ENCODE measurements at places on chromosomes 13 and 19. TPM values are rescaled to one million over a fixed set of nuclear protein-coding genes. Genes with fewer than 3 reads are reported as not detected.

- no peak for DNase-seq
Observed at GRCh38 chr13:30985637-30986205, 53.3 kb downstream of the TEX26 start.

- no peak for DNase-seq
Observed at GRCh38 chr13:113609616-113610015, 25.1 kb downstream of the TFDP1 start.

DNA sequence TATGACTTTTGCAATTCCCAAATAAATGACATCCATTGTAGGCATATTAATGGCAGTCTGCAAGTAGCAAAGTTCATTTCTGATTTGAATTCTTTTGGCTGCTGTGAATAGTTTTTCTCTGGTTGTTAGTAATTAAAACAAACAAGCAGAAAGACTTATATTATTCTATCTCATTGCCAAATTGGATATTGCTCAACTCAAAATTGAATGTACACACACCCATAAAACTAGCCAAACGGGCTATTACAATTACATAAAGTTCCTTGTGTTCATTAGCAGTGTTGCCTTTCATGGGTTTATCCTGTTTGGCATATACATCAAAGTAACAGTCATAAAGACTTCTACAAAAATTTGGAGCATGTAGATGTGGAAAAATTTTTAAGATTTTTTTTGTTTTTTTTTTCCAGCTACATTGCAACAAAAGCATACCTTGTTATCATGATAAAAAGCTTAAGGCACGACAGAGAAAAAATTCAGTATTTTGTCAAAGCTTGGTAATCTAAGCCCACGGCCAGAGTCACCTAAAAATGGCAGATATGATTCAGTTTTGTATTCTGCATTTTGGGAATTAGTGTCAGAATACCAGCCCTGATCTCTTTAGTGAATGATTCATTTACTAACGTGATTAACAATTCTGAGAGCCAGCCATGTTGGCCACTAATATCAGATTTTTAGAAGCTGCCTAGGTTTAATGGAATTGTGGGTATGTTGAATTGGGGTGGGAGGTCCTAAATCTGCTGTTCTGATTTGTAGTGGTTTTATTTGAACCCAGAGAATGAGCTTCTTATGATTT is 108.4 kb downstream of the KLF5 start:
- DNase-seq, result no peak

DNA sequence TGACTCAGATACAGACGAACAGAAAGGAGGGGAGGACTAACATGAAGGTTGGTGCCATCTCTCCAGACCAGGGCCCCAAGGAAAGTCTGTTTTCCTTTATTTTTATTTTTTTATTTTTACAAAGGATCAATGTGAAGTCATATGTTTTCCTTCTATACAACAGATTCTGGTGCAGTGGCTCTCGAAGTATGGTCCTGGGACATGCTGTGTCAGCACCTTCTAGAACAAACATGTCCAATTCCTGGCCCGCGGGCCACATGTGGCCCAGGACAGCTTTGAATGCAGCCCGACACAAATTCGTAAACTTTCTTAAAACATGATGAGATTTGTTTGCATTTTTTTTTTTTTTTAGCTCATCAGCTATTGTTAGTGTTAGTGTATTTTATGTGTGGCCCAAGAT is 174.7 kb downstream of the FLT1 start:
- DNase-seq, result no peak

DNA sequence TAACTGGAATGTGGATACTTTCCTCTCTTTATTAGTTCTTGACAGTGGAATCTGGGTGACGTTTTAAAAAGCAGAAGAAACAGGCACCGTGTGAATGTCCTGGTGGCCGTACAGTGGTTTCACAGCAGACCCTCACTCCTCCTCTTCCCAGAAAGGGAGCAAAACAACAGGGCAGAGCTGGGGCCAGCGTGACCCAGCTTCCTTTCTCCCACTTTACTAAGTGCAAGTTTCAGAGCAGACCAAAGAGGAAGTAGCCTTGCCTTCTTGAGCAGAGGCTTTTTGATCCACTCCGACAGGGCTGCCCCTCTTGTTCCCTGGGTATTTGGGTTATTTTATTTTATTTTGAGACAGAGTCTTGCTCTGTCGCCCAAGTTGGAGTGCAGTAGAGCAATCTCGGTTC is 19.6 kb upstream of the C19orf33 start:
- DNase-seq, result no peak

DNA sequence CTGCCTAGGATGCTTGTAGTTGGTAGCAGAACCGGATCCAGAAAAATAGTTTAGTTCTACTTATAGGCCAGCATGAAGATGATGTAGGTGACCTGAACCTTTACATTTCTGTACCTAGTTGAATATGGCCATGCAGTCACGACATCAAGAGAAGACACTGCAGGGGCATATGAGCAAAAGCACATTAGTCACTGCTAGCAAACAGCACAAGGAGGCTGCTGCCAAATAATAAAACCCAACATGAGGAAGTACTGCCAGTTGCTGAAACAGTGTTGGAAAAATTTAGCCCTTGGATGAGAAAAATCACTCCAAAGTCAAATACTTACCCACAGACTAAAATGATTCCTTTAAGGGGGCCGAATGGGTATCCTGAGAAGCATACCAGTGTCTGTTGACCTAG is 20.8 kb downstream of the ERICH6B start:
- DNase-seq, result no peak

- DNase-seq, result no peak
Observed at GRCh38 chr13:38624822-38625221, 62.1 kb upstream of the FREM2 start.

- DNase-seq, result no peak
Observed at GRCh38 chr13:112130418-112130817, 63.5 kb downstream of the SOX1 start.

- no peak for DNase-seq
Observed at GRCh38 chr19:29260477-29261317, 47.7 kb upstream of the UQCRFS1 start.

- DNase-seq, result peak; percentile 24
Observed at GRCh38 chr19:52010674-52011073, 2.7 kb upstream of the ZNF615 start.

GRCh38 chr13:49627831-49628652 is at the start of gene ARL11:
Gene ARL11, plus strand, starts transcription at chr13:49628507. Its CDS starts 1,941 bp downstream, at chr13:49630448.
- DNase-seq, result no peak

- no peak for DNase-seq
Observed at GRCh38 chr13:44837250-44837649, 152.0 kb downstream of the NUFIP1 start.

DNA sequence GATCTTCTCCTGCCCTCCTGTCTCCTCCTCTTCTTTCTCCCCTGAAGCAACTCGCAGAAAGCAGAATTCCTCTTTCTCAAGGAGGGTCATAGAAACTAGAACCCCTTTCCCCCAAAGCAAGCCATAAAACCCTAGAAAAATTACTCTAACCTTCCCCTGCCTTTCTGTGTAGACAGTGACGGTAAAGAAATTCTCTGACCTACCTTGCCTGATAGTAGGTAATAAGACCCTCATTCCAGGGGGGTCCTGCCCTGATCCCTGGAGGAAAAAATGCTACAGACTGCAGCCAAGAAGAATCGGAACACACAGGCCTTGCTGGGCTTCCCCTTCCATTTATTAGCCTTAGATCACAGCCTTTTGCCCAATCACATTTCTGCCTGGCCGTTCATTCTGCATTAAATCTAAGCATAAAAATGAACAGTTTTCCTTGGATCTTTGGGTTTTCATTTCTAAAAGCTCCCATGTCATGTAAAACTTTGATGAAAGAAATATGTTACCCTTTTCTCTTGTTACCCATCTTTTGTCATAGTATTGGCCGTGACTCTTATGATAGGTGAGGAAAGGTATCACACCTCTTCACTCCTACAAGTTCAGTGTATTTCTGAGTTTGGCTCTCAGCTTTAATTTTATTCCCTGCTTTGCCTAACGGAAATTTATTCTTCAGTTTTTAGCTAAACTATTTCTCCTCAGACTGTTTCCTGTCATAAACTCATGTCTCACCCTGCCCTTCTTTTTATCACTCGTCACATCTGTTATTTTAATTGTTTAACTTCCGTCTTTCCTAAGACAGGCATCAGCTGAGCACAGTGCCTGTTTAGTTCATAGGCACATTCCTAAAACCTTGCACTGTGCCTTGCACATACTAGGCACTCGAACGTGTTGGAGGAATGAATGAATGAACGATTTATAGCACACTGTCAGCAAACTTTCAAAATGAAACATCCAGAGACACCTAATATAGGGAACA is 20.4 kb upstream of the CPB2 start:
- DNase-seq, result no peak

DNA sequence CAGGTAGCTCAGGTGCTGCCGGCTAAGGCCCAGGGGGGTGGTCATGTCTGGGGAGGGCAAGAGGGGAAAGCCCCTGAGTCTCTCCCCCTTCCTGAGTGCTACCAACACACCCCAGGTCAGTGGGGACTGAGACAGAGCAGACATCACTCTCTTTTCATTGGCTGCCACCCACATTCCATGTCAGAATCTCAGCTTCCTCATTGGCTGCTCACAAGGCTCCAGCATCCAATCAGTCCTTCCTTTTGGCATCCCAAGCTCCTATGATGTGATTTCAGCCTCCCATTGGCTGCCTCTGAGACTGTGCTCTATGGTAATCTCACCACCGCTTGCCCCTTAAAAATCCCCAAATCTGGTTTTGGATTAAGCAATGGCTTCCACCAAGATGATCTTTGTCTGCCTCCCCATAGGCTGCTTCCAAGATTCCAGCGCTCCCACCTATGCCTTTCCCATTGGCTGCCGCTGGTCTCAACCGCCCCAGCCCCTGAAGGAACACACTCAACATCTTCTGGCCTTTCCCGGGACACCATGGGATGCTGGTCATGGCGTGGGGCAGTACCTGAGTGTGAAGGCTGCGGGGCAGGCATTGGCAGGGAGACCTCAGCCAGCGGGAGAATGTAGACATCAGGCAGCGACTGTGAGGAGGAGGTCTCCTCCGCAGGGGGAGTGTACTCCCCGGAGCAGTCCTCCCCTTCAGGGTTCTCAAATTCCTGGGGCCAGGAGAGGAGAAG is 2.0 kb downstream of the LMTK3 start:
- no peak for DNase-seq

DNA sequence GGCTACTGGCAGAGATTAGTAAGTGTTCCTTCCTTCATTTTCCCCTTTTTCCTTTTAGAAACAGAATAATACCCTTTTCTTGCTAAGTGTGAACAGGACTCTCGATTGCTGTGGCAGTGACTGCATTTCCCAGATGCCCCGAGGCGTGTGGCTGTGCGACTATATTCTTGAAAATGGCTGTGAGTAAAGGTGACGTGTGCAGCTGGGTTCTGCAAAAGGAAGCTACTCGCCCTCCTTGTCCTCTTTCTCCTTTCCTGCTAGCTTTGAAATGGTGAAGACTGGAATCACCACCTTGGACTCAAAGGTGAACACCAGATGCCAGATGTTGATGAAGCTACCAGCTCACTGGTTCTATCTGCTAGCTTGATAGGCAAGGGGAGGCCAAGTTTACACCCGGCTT is 121.4 kb downstream of the MIPEP start:
- DNase-seq, result no peak

- no peak for DNase-seq
Observed at GRCh38 chr19:56612737-56613136, 17.6 kb downstream of the ZNF71 start.

- DNase-seq, result no peak
Observed at GRCh38 chr13:99935772-99936171, 35.8 kb downstream of the ZIC5 start.

GRCh38 chr13:23202383-23202782 is 21.6 kb downstream of the SGCG start:
- no peak for DNase-seq

GRCh38 chr19:28793391-28794168 is 419.4 kb downstream of the UQCRFS1 start:
- no peak for DNase-seq

DNA sequence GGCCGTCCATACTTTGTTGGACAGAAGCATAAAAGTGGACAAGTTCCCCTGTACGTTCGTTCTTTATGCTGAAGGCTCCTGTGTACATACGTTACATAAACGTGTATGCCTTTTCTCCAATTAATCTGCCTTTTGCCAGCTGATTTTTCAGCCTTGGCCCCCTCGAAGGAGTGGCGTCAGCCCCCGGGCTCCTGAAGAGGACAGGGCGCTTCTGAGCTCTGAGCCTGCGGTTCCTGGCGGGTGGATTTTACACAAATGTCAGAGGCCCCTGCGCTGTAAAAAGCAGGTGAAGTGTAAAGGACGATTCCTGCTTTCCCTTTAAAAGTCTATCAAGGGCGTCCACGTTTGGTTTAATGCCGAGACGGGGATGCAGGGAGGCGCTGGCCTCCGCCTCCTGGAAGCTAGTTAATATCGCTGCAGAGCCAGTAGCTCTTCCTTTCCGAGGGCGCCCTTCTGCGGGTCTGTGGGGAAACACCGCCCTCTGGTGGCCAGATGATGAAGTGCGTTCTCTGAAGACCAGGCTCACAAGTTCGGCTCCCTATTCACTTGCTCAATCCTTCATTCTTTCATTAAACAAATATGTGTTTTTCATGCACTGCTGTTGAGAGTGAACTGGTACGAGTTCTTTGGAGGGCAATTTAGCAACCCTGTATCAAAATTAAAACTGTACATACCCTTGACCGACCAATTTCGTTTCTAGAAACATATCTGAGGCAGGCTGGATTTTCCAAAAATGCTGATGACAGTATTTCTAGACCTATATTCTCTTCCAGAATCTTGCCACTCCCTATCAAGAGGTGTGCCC is 62.0 kb downstream of the GPR12 start:
- DNase-seq, result no peak

DNA sequence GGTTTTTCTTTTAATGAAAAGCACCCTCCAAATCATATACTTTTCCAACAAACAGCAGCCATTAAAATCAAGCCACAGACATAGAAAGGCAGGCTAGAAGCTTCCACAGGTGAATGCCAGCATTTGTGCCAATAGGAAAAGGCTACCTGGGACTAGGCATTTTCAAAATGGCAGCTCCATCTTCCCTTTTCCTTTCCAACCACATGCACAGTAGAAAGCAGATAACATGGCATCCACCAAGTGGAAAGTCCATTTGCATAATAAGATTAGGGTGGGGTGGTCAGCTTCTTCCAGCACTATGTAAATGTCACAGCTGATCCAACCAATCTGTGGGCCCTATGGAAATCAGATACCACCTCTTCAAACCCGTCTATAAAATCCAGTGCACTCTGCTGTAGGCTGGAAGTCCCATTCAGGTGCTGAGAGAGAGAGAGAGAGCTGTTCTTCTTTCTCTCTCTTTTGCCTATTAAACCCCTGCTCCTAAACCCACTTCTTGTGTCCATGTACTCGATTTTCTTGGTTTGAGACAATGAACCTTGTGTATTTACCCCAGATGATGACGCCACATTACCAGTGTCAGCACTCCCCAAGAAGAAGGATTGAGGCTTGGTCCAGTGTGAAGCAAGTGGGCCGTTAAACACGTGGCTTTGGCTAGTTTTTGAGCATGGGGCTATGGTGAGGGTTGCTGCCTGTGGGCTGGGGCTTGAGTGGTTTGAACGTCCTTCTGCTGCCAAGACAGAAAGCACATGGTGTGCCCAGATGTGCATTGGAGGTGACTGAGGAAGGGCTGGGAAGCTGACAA is 24.2 kb upstream of the IGFL1 start:
- no peak for DNase-seq

Gene XRCC1
- total RNA-seq, result 30.5 TPM

Gene ZNF738
- 6.7 TPM for total RNA-seq

Gene KLK11
- not detected for total RNA-seq

Gene C19orf18
- 1.7 TPM for total RNA-seq

Gene LSR
- 0.99 TPM for total RNA-seq

Gene DIRAS1
- total RNA-seq, result 20.2 TPM

Gene TSPAN16
- not detected for total RNA-seq

Gene CD33
- total RNA-seq, result not detected

Gene PSG5
- not detected for total RNA-seq

Gene DIS3
- 33.4 TPM for total RNA-seq

All from chondrocyte (in vitro differentiated cells).